ENCODE measurements at places on chromosomes 2 and 18. TPM values are rescaled to one million over a fixed set of nuclear protein-coding genes. Genes with fewer than 3 reads are reported as not detected.

GRCh38 chr2:28583899-28584553 lies 88.2 kb downstream of the PLB1 start:
- no peak for DNase-seq
- no peaks in the 10 kb centered on the region for H3K36me3 ChIP-seq
- no peaks in the 10 kb centered on the region for H3K27me3 ChIP-seq
- no peak overlapping the region for H3K4me3 ChIP-seq
- peaks cover 6% of the 10 kb centered on the region for H3K4me1 ChIP-seq
- H3K27ac ChIP-seq: no peak overlapping the region

GRCh38 chr18:55588111-55588869 lies at the start of gene TCF4:
Gene TCF4, minus strand, starts transcription at chr18:55588192. Its CDS starts 1,076 bp downstream, at chr18:55587116.
- H3K36me3 ChIP-seq: peaks cover 7% of the 10 kb centered on the region
- DNase-seq: peak; percentile 73

The SFTPB gene
- total RNA-seq: not detected

The MYL12A gene
- total RNA-seq: 279 TPM

The RNF125 gene
- total RNA-seq: 9.4 TPM
